ENCODE measurements at places on chromosomes 16 and 17. TPM values are rescaled to one million over a fixed set of nuclear protein-coding genes. Genes with fewer than 3 reads are reported as not detected.

The ACSM2A gene
- total RNA-seq: not detected

The C16orf54 gene
- total RNA-seq: 0.27 TPM

The KRT25 gene
- total RNA-seq: not detected

The WFDC1 gene
- total RNA-seq: 2.4 TPM

DNA sequence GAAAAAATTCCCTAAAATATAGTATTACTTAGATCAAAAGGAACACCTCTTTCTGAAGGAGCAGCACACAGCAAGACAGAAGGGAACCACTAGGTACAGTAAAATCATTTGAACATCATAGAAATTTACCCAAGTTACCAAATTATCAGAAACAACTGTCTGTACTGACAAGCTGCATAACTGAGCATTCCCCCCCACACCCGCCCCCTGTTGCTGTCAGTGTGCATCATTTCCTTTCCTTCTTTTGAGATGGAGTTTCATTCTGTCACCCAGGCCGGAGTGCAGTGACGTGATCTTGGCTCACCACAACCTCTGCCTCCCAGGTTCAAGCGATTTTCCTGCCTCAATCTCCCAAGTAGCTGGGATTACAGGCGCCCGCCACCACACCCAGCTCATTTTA lies 120.7 kb downstream of the TRIM37 start:
- no peak for DNase-seq

DNA sequence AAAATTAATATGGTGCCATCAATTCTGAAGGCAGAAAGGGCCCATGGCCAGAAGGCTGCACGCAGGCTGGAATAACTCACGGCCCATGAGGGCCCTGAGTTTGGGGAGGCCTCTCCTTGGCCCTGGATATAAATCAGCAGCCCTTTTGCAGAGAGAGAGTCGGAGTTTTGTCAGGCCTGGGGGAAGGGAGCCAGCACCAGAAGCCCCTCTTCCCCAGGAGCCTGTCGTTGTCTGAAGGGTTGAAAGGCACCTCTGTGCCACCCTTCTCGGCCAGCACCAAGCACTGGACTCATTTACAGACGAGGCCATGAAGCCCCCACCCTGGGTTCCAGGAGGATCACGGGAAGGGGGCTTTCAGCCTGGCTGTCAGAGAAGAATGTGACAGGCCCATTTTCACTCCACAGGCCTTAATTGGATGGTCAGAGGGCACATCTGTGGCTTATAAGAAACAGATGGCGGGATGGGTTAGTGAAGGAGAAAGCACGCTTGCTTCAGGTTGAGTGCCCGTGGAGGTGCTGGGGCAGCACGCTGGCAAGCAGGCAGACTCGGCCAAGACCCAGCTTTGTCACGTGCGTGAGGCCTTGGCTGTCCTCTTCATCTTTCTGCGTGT lies 140.6 kb downstream of the CLEC16A start:
- DNase-seq: peak; percentile 90

All from cerebellum (tissue), 4 donors.